ENCODE measurements at places on chromosomes 11 and 22.
A peak's percentile ranks its signal among the peaks of the same experiment; 100 is the strongest.

- peak; percentile 38 for DNase-seq
Observed at GRCh38 chr11:126307706-126308105, 3.8 kb downstream of the DCPS start.

DNA sequence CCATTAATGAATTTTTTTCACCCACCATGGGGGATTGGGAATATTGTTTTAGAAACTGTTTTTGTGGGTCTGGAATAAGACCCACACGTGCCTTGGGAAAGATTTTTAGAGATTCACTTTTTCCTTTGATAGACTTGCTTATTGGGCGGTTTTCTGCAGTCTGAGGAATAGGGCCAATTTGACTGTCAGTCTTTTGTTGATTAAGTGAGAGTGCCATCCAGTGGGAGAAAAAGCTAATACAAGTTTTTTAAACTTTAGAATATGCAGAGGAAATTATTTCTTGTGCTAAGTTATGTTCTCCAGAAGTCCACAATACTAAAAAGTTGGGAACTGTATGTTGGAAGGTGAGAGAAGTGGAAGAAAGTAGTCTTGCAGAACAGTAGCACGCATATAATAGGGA, 56.1 kb downstream of the PRMT3 start:
- DNase-seq, result no peak

DNA sequence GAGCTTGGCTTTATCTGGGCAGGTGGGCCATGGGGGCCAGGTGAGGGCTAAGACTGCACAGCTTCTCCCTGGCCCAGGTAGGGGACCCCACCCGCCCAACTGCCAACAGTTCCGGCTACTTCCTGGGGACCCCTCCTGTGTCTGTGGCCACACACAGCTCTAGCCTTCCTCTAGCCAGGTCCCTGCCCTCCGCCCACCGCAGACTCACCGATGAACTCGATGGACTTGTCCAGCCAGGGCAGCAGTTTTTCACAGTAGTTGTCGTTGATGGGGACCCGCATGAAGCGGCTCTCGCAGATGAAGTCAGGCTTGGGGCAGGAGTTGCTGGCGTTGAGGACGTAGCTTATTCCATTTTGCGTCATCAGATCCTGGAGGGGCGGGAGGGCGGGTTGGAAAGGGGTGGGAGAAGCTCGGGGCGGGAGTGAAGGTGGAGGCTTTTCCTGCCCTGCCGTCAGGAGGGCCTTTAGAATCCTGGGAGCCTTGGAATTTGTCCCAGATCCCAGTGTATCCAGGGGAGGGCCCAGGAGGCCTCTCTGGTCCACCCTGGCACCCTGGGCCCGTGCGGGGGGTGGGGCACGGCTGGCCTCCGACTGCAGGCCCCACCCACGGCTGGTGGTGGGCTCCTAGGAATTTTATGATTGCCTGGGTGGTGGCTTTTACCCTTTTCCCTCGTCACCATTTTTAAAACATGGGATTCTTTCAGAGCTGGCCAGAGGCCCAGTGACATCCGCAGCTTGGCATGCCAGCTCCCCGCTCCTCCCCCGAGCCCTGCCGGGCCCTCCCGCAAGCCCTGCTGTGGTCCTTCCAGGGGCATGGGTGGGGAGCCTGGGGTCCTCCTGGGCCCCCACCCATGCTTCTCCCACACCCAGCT, 13.9 kb downstream of the DUSP8 start:
- peak; percentile 86 for DNase-seq

- DNase-seq, result no peak
Observed at GRCh38 chr11:79221444-79222130, 219.2 kb downstream of the TENM4 start.

- no peak for DNase-seq
Observed at GRCh38 chr11:91528965-91529364, 695.7 kb upstream of the FAT3 start.

DNA sequence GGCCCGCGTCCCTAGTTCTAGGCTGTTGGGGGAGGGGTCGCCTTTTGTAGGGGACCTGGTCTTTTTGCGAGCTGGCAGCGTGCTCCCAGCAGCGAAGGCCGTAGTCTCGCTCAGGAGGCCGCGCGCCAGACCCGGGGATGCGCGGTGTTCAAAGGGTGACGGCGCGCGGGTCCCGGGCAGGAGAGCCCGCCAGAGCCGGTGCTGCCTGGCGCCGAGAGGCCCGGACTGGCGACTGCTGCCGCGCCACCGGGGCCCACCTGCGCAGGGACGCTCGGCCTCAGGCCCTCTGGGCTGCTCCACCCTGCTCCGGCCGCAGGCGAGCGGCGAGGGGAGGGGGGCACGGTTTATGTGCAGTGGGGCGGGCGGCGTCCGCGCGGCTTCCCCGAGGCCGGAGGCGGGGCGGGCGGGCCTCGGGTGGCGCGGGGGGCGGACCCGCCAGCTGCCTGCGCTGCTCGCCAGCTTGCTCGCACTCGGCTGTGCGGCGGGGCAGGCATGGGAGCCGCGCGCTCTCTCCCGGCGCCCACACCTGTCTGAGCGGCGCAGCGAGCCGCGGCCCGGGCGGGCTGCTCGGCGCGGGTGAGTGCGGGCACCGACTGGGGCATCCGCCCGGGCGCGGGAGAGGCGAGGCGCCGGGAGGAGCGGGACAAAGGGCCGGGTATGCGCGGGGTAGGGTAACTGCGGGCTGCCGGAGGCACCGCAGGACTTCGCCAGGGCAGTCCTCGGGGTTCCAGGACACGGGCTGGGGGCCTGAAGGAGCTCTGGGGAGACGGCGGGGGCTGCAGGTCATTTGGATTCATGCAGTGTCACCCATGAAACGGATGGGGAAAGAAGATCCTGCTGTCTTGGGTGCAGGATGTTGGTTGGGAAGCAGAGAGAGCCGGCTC, at the start of gene PRSS23:
Gene PRSS23 (plus strand): TSS at position 467 of the 884 bp plus-strand sequence. CDS start 7,102 bp downstream, outside the sequence.
- DNase-seq, result peak; percentile 75

DNA sequence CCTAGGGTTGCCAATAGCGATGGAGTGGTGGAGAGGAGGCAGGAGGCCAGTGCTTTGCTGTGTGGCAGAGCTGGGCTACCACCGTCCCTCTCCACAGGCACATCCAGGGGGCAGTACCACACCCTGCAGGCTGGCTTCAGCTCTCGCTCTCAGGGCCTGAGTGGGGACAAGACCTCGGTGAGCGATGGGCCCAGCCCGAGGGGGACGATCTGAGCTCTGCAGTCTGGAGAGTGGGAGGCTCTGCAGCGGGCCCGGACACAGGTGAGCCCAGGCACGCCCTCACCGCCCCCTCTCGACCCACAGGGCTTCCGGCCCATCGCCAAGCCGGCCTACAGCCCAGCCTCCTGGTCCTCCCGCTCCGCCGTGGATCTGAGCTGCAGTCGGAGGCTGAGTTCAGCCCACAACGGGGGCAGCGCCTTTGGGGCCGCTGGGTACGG, 2.5 kb downstream of the PKP3 start:
- DNase-seq, result peak; percentile 59

GRCh38 chr11:126507646-126508045, 152.2 kb downstream of the ST3GAL4 start:
- no peak for DNase-seq

DNA sequence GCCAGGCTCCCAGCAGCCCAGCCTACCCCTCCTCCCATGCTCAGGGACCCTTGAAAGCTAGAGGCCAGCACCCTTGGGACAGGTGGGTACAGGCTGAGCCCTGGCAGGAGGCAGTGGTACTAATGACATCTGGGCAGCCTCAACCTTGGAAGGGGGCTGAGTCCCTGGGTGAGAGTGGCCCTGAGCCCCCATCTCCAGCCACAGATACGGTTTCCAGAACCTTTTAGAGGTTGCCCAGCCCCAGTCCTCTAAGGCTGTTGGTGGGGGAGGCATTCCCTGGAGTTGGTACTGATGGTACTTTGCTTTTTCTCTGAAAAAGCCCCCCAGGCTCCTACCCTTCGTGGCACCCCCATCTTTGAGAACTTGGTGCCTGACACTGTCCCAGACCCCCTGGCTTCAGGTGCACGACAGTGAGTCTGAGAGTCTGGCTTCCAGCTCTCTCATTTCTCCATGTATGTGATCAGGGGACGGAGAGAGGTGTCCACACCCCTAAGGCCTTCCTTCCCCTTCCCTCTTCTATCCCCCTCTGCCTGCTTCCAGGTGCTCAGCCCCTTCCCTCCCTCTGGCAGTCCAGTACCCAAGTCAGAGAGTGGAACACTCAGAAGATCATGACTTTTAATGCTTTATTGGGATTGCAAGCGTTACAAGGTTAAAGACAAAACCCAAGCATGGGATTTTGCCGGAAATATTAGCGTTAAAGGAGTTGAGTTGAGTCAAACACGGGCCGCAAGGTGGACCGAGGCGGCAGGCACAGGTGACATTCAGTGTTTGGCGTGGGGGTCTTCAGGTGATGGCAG, 10.5 kb downstream of the IGF2 start:
- DNase-seq, result no peak

GRCh38 chr22:50628543-50629134, 687 bp upstream of the ARSA start:
- DNase-seq, result no peak

DNA sequence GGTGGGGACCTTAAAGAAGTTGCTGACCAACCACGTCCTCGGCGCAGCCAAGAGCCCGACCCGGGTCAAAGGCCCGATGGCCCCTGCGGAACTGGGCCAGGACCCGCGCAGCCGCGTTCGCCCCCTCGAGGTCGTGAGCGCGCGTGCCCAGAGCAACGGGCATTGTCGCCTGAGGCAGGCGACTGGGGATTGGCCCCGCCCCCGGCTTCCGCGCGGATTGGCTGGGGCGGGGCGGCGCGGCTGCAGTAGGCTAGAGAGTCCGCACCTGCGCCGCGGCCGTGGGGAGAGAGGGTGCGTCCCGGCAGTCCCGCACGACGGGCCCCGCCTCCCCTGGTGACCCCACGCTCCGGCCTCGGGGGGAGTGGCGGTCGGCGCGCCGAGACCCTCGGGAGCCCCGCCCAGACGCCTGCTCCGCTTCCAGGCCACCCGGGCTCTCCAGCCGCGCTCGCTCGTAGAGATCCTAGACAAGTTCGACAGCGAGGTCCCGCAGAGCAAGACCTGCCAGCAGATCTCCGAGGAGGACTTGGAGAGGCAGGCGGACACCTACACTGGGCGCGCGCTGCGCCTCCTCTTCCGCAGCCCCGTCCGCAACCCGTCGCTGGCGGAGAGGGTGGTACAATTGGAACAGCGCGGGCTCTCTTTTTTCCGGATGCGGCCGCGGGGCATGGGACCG, 8.3 kb upstream of the PPIL2 start:
- peak; percentile 48 for DNase-seq

- peak; percentile 51 for DNase-seq
Observed at GRCh38 chr11:34600339-34601084, 20.4 kb upstream of the EHF start.

GRCh38 chr11:43577566-43578264, 102.8 kb upstream of the HSD17B12 start:
- no peak for DNase-seq

DNA sequence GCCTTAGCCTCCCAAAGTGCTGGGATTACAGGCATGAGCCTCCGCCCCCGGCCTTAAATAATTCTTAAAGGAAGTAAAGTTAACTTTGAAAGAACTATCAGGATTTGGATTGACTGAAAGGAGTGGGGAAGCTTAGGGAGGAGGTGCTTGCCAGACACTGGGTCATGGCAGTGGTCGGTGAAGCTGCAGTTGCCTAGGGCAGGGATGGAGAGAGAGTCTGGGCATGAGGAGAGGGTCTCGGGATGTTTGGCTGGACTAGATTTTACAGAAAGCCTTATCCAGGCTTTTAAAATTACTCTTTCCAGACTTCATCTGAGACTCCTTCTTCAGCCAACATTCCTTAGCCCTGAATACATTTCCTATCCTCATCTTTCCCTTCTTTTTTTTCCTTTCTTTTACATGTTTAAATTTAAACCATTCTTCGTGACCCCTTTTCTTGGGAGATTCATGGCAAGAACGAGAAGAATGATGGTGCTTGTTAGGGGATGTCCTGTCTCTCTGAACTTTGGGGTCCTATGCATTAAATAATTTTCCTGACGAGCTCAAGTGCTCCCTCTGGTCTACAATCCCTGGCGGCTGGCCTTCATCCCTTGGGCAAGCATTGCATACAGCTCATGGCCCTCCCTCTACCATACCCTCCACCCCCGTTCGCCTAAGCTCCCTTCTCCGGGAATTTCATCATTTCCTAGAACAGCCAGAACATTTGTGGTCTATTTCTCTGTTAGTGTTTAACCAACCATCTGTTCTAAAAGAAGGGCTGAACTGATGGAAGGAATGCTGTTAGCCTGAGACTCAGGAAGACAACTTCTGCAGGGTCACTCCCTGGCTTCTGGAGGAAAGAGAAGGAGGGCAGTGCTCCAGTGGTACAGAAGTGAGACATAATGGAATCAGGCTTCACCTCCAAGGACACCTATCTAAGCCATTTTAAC, at the start of gene NNMT:
Gene NNMT (plus strand): TSS at position 724 of the 929 bp plus-strand sequence. CDS start 158 bp downstream, at position 882.
- DNase-seq, result peak; percentile 97

DNA sequence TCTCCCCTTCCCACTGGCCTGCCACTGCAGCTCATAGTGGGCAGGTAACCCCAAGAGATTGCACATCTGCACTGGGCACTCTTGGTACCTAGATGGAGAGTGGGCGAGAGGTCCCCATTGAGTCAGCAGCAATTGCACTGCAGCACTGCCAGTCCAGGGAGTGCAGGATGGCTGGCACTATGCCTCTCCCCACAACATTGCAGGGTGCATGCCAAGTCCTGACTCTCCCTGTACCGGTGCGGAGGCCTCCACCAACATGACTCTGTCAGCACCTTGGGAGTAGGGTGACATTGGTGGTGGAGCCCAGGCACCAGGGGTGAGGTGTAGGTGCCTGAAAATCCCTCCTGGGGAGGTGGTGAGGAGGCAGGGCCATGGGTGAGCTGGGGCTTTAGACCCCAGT, 82.2 kb downstream of the TRAF6 start:
- DNase-seq, result no peak

DNA sequence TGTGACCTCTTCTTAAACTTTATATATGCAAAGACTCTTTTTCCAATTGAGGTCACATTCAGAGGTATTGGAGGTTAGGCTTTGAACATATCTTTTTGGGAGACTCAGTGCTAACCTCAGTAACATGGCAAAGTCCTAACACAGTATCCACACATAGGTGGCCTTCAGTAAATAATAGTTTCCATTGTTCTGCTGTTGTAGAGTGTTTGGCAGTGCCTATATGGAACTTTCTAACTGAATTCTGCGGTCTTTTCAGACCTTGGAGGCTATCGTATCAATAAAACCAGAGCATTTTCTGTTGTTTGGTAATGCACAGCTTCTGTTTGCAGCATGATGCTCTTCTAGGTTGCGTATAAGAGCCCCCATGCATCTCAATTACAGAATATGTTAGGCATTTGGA, 47.0 kb downstream of the LDLRAD3 start:
- no peak for DNase-seq

DNA sequence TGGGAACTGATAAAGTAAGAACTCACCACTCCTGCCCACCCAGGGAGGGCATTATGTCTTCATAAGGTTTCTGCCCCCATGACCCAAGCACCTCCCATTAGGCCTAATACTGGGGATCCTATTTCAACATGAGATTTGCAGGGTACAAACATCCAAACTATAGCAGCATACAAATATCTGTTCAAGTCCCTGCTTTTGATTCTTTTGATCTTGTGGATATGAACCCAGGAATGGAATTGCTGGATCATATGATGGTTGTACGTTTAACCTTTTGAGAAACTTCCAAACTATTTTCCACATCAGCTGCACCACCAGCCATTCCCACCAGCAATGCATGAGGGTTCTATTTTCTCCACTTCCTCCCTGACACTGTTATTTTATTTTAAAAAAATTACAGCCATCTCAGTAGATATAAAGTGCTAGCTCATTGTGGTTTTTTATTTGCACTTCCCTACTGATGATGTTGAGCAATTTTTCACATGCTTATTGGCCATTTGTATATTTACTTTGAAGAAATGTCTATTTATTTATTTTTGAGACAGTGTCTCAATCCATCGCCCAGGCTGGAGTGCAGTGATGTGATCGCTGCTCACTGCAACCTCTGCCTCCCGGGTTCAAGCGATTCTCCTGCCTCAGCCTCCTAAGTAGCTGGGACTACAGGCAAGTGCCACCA, 7.1 kb upstream of the ATG16L2 start:
- no peak for DNase-seq

All from foreskin fibroblast (primary cell).